ENCODE measurements at places on chromosomes 11 and 22.

GRCh38 chr11:34601085-34601444, 19.8 kb upstream of the EHF start:
- DNase-seq: no peak

DNA sequence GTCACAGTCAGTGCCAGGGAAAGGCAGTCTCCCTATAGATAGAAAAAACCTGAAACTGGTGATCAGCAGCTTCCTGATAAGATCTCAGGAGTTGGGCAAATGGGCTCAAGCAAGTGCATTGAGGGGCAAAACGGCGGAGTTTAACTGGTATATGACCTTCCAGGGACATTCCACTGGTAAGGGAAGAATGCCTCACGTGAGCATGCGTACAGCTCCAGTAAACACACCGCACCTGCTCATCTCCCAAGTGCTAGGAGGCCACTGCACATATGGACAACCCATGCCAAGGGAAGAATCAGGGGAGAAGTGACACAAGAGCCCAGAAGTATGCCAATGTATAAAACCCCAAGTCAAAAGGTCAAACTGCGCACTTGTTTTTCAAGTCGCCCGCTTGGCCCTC, 11.6 kb downstream of the HEPHL1 start:
- no peak for DNase-seq

DNA sequence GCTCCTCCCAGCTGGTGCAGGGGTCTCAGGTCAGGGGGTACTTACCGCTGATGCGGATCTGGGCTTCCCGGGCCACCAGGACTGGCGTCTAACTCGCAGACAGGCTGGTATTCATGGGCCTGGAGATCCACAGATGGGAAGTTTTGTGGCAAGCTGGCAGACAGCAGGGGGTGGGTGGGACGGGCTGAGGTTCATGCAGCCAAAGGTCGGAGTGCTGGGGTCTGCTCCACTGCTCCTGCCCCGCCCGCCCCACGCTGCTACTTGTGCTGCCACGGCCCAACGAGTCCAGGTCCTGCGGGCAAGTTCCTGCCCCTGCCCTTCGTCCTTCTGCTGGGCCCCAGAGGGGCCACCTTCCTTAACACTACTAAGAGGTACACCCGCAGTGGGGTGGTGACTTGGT, 3.1 kb downstream of the ACY3 start:
- no peak for DNase-seq

- no peak for DNase-seq
Observed at GRCh38 chr11:73536961-73537360, 61.0 kb downstream of the FAM168A start.

DNA sequence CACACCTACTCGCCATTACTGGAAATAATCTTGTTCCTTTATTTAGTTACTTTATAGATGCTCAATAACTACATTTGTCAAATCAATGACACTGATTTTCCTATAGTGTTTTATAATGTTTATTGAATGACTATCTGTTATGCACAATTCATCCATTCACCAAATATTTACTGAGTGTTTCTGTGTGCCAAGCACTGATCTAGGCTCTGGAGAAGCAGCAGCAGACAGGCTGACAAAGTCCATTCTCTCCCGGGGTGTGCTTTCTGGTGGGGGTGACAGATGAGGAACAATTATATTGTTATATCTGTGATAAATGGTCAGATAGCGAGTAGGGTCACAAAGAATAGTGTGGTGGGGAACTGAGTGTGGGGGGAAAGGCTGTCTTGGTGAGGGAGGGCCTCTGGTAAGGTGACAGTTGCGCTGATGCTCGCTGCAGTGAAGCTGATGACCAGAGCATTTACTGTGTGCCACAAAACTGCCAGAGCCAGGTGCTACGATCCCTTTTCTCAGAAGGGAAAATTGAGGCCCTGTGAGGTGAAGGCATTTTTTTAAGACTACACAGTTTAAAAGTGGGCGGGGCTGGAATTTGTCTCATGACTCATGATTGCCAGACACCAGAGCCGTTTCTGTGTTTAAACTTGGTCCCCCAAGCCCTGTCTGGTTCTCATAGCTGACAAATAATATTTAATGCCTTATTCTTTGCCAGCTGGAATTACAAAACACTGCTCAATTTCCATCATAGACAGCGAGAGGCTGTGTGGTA, 10.2 kb downstream of the PACS1 start:
- DNase-seq: peak; percentile 79

Measured in urothelium cell line (cell line).